ENCODE measurements at places on chromosomes 7 and 10.

DNA sequence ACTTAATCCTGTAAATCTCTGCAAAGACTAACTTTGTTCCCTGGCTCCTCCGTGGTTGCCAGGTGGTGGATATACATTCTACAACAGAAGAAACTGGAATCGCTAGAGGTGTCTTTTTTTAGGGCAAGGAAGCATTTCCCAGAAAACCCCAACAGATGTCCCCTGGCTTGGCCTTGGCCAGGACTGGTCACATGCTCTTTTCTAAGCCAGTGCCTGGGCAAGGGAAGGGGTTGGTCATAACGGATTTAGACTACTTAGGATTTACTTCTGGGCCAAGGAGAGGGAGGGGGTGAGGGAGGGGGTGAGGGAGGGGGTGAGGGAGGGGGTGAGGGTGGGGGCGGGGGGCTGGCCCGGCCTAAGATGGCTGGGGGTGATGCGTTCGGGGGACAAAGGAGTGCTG, 105.7 kb downstream of the SNX10 start:
- DNase-seq, result no peak

- DNase-seq, result no peak
Observed at GRCh38 chr10:107422681-107423080, 258.2 kb upstream of the SORCS1 start.

DNA sequence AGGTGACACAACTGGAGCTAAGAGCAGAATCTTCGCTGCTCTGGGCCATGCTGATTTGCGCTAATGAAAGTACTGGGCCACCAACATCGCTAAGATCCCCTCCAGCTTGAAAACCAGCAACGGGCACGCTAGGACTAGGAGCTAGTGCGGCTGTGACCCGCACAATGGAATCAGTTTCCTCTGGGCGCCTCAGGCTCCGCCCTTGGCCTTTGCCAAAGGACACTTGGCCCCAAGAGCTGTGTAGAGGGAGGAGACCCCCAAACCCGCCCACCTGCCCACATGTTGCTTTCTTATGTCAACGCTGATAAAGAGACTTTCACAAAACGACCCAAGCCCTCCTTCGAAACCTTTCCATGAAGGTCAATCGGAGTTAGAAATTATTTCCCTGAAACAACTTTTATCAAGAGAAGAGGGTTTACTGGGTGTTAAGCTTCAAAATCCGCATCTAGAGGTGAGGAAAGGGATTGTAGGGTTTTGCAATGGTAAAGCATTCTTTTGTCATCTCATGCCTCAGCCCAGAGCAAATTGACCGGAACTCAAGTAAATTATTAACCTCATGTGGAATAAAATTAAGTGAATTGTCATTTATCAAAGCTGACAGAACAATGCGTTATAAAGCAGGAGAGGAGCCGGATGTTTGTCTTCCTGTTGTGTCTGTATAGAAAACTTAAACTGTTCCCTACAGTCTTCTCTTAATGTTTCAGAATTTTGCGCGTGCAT, 9.4 kb downstream of the ABCB5 start:
- DNase-seq, result no peak

DNA sequence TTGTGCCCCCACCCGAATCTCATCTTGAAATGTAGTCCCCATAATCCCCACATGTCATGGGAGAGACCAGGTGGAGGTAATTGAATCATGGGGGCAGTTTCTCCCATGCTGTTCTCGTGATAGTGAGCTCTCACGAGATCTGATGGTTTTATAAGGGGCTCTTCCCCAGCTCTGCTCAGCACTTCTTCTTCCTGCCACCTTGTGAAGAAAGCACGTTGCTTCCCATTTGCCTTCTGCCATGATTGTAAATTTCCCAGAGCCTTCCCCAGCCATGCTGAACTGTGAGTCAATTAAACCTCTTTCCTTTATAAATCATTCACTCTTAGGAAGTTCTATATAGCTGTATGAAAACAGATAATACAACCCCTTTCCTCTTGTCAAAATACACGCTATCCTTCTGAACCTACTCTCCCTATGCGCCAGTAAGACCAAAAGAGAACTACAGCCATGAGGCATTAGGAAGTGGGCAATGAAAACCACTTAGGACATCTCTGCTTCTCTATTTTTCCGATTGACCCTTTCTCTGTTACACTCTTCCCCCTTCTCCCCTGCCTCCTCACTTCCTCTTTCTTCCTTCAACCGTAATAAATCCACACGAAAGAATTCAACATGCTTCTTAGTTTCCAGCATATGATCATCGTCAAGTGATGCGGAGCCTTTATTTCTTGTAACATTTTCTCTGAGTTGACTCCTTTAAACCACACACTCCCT, 101.2 kb upstream of the WDR11 start:
- peak; percentile 3 for DNase-seq

DNA sequence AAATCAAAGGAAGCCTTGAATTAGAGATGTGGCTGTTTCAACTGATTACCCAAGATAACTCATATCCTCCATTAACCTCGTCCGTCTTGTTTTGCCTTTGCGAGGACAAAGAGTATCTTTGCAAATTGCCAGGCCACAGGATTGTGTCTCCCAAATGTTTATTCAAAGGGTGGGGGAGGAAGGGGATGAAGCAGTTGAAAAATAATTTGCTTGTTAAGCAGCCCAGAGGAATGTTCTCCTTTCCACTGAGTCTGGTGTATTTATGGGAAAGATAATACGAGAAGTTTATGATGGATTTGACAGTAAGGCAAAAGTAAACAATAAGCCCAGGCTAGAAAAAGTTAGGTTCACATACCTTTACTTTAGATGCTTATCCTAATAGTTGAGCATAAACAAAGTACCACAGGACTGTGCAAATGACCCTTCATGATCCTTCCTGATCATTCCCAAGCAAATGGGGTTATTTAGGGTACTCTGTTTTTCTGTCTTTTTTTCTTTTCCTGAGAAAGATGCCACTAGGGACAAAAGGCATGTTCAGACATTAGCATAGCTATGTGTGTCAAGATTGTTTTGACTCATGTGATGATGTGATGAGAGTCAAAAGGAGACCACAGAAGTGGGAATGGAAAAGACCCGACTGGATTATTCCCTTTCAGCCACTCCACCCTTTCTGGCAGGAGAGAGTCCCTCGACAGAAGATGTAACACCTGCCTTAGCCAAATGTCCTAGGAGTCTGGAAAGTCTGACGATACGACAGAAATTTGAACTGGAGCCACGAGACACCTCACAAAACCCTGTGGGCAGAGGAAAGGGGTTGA, 243.0 kb upstream of the GLI3 start:
- no peak for DNase-seq

DNA sequence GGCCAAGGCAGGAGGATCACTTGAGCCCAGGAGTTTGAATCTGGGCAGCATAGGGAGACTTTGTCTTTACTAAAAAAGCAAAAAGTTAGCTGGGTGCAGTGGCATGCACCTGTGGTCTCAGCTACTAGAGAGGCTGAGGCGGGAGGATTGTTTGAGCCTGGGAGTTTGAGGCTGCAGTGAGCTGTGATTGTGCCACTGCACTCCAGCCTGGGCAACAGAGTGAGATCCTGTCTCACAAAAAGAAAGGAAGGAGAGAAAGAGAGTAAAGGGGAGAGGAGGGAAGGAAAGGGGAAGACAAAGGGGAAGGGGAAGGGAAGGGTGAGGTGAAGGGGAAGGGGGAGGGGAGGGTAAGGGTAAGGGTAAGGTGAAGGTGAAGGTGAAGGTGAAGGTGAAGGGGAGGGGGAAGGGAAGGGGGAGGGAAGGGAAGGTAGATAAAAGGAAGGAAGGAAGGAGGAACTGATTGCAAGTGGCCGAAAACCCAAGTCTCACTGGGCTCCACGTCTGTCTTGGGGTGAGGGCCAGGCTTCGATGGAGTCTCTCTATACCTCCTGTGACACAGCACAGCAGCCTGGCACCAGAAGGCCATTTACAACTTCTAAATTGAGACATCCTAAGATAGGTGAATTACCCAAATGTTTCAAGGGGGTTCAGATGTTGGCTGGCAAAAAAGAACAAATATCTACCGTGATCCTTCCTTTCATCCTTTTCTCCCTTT, 4.0 kb upstream of the KLRG2 start:
- DNase-seq, result no peak

GRCh38 chr10:94370501-94370900, 7.8 kb upstream of the NOC3L start:
- no peak for DNase-seq

- DNase-seq, result no peak
Observed at GRCh38 chr10:67883710-67884312, 645 bp upstream of the SIRT1 start.

DNA sequence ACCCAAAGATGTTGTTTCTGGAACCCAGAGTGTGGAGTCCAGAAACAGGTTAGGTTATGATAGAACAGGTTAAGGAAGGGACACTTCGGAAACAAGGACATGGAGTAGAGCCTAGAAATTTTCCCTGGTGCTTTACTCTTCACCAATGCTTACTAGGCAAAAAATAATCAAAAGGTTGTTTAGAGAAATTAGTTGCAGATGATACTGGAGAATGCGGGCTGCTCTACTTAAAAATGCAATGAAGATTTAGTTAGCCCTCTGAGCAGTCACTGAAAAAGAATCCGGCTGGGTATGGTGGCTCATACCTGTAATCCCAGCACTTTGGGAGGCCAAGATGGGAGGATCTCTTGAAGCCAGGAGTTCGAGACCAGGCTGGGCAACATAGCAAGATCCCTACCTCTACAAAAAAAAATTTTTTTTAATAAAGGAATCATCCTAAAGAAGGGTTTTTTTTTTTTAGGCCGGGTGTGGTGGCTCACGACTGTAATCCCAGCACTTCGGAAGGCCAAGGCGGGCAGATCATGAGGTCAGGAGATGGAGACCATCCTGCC, 3.3 kb upstream of the UBE2H start:
- no peak for DNase-seq

DNA sequence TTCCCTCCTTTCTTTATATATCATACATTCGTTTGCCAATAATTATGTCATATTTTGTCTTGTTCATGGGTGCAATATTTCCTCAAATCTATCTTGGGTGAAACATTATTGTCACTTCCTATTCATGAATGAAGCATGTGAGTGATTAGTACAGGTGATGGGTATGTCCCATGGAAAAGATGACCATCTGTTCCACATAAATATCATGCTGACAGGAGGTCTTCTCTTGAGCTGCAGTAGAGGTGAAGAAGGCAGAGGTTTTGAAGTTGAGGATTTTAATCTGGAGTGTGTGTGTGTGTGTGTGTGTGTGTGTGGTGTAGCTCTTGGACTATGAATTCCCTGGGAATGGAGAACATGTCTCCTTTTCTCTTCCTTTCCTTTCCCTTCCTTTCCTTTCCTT, 350.5 kb upstream of the CHRM2 start:
- DNase-seq, result no peak

DNA sequence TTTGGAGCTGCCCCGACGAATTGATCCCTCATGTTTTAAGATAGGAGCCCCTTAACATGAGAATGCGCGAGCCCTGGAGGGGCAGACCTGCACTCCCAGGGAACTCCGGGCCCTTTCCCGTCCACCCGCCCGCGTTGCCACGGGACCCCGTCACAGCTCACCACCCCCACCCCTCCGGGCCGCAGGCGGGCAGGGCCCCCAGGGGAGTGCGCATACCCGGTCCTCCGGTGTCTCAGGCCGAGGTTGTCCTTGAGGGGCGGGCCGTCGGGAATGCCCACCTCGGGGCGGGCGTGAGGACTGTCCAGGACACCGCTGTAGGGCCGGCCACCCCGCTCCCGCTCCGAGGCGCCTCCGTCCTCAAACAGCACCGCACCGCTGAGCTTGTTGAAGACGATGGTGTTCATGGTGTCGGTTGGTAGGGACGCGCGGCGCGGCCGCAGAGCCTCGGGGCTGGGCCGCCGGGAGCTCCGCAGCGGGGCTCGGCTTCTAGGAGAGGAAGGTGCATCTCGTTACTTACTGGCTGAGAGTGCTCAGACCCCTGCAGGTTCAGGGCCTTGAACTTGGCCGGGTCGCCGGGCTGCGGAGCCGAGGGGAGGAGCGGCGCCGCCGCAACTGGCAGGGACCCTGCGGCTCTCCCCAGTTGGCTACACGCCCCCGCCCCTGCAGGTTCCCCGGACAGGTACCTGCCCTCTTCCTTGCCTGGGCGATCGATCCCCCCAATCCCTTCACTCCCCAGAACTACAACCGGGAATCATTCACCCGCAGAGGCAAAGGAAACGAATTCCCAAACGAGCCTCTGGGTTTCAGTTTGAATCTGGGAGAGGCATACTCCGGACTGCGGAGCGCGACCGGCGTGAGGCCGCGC, 2.4 kb downstream of the MKX start:
- no peak for DNase-seq

DNA sequence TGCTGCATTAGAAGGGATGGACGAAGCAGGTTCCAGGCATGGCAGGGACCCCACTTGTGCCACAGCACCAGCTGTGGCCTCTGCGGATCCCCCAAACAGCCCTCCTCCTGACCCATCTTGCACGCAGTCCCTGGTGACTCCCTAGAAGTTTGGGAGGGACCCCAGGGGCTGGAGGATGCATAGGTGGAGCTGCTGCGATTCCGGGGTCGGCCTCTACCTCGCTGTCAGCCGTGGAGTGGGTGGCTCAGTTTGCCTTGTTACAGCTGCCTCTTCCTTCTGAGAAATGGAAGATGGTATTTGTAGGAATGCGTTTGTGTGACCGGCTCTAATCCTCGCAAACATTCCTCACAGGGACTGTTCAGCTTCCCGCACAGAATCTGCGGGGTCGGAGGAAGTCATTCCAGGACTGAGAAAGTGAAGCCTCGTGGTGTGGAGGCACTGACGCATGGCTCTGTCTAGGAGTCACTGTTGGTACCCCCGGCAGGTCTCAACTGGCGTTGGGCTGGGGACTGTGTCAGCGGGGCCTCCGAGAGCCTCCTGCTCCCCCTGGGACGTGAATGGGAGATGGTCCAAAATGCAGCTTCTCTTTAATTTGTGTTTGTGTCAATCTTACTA, 17.5 kb downstream of the PWWP2B start:
- DNase-seq, result no peak

GRCh38 chr7:27160546-27161213, 4.2 kb upstream of the HOXA7 start:
- DNase-seq, result peak; percentile 86

DNA sequence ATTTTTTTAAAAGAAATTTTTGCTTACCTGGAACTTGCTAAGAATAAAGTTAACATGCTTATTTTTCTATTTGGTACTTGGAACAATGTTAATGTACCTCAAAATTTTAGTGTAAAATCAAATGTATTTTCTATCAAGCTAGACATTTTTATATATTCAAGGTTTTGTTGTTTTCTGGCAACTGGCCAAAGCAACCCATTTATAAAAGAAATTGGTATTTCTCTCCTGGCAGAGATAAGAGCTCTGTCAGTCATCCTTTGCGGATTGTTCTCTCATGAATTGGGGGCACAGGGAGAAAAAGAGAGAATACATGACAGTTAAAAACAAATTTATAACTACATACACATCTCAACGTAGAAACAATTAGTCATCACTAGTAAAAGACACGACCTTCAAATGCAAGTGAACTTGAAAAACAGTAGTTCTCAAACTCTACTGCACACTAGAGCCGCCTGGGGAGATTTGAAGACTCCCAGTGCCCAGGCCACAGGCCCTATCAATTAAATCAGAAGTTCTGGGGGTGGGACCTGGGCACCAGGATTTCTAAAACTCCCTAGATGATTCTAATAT, 152.4 kb upstream of the LAMB4 start:
- DNase-seq, result no peak

DNA sequence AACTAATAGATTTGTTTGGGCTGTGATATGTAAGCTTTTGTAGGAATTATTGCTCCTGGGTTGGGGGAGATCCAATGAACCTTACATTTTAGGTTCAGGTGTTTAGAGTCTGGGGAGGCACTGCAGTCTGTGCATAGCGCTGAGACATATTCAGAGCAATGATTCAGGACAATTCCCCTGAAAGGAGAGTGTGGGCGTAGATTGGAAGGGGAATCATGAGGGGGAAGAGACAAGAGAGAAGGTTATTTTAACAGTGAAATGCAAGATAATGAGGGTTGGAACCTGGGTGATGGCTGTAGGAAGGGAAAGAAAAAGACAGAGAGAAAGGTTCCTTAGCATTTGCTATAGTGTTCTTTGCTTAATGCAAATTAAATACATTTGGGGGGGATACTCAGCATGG, 1013.4 kb downstream of the REEP3 start:
- no peak for DNase-seq
